ENCODE measurements at places on chromosomes 7 and 10.

- DNase-seq, result peak; percentile 42
Measured at GRCh38 chr7:40329601-40330153, 194.9 kb downstream of the SUGCT start.

DNA sequence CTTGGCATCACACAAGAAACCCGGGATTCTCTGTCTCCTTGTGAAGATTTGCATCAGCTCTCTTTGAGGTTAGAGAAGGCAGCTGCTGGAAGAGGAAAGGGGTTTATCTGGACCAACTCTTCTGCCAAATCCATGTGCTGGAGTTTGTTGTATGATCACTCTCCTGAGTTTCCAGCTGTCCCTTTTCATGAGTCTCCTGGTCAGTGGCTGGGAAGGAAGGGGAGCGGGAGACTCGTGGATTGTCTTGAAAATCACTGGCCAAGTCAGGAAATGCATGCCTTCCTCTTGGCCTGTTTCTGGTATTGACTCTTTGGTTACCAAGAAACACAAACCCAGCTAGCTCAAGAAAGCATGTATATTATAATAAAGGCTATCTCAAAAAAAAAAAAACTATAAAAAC lies 38.8 kb downstream of the TACR2 start:
- no peak for DNase-seq

DNA sequence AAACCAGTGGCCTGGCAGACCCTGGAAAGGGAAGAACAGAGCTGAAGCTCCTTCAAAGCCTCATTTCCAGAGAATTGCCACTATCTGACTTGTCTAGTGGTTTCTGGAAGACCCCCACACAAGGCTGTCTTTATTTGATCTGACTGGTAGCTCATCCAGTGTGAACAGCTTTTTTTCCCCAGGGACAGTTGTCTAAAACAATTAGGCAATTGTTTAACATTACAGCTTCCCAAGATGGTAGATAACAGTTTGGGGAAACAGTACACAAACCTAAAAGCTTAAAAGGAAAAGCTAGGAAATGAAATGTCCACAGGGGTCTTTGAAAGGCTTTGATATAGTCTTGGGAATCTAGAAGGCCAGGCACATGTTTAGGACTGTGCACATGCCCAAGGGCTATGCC lies 203.4 kb upstream of the CTBP2 start:
- no peak for DNase-seq

- no peak for DNase-seq
Measured at GRCh38 chr7:77516085-77516484, 21.0 kb upstream of the PTPN12 start.

DNA sequence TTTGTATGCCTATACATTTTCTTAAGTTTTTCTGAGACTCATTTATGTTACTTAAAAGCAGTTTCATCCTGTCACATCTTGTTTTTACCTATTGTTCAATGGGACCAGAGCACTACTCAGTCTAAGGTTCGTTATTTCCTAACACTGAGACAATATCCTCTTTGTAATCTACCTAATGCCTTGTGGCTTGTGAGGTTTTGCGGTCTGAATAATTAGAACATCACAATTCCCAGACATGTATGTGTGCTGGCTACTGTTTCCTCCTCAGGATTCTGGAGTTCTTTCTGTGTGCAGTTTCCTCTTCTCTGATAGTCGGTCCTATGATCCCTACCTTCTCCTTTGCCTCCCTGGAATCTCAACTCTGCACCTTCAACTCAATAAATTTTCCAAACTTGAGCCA lies 620.2 kb downstream of the ANKRD7 start:
- no peak for DNase-seq

Measured in Caco-2 (cell line).